ENCODE measurements at places on chromosomes 4 and X. TPM values are rescaled to one million over a fixed set of nuclear protein-coding genes. Genes with fewer than 3 reads are reported as not detected.

GRCh38 chrX:53253293-53254020 lies 27.9 kb downstream of the IQSEC2 start:
- H3K4me3 ChIP-seq = no peak overlapping the region
- peak overlapping the region; percentile 60 for H3K27ac ChIP-seq
- no peaks in the 10 kb centered on the region for H3K27me3 ChIP-seq
- DNase-seq = no peak
- no peaks in the 10 kb centered on the region for H3K36me3 ChIP-seq

DNA sequence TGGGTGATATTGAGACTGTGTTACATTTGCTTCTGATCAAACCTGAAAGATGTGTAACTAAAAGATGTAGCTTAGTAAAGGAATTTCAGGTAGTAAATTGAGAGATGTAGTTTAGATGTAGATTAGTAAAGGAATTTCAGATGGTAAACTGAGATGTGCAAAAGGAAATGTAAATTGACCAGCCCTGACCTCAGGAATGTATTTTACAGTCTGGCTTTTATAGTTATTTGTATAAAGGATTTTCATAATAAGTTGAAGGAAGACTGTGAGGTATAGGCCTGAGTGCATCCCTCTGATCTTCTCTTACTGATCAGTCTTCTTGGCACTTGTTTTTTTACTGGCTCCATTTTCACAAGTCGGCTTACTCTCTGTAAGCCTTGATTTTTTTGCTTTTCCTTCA lies 3.2 kb downstream of the KLHL2 start:
- H3K36me3 ChIP-seq = peaks cover 24% of the 10 kb centered on the region
- H3K4me3 ChIP-seq = peak overlapping the region; percentile 64
- H3K4me1 ChIP-seq = peaks cover 77% of the 10 kb centered on the region
- no peaks in the 10 kb centered on the region for H3K27me3 ChIP-seq
- H3K27ac ChIP-seq = no peak overlapping the region

DNA sequence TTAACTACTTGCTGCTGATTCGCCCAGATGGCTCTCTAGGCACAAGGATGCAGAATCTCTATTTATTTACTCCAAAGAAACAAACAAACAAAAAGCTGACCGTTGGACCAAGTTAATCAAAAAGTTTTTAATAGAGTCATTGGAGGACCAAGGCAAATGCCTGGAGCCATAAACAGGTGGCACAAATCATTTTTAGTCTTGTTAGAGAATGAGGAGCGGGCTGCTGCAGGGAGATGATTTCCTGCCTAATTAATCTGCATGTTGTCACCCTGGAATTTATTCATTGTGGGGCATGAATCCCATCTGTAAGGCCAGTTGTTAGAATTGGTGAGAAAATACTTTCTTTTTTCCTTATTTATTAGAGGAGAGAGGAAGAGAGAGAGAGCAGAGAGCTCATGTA lies 147.4 kb upstream of the GATB start:
- DNase-seq = no peak
- H3K4me3 ChIP-seq = no peak overlapping the region
- peaks cover 5% of the 10 kb centered on the region for H3K4me1 ChIP-seq
- H3K27ac ChIP-seq = no peak overlapping the region
- H3K27me3 ChIP-seq = no peaks in the 10 kb centered on the region

- no peak for DNase-seq
- H3K36me3 ChIP-seq = no peaks in the 10 kb centered on the region
- peaks cover 7% of the 10 kb centered on the region for H3K27me3 ChIP-seq
- no peak overlapping the region for H3K27ac ChIP-seq
- no peaks in the 10 kb centered on the region for H3K4me1 ChIP-seq
- no peak overlapping the region for H3K4me3 ChIP-seq
Observed at GRCh38 chr4:158958489-158959270, 144.2 kb upstream of the RAPGEF2 start.

DNA sequence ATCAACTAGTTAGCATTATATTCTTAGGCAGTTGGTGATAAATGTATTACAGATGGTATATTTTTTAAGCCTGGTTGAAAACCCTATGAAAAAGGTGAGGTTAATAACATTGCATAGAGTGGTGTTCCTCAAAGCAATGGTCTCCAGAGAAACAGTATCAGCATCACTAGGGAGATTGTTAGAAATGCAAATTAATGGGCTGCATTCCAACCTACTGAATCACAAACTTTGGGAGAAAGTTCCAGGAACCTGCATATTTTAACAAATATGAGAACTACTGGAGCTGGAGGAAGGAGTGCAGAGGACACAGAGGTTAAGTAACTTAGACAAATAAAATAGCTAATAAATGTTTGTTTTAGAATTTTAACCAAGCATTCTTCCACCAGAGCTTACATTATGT lies 166.9 kb upstream of the PCDH10 start:
- DNase-seq = no peak
- no peaks in the 10 kb centered on the region for H3K36me3 ChIP-seq
- no peak overlapping the region for H3K27ac ChIP-seq

DNA sequence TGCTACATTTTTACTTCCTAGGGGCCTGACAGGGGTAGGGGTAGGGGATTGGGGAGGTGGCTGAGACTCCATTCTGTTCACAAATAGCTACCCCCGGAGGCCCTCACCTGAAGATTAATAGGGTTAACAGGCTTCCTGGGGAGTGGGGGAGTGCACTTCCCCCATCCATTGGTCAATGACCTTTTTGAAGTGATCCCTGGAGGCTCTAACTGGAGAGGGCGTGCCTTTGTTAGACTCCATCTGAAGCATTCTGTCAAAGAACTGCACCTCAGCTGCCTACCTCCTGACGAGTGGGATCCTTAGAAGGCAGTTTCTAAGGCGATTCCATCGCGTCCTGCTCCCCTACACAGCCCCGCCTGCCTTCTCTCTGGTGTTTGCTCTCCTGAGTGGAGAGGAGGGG lies 10.0 kb upstream of the MTM1 start:
- H3K36me3 ChIP-seq = no peaks in the 10 kb centered on the region
- H3K27ac ChIP-seq = no peak overlapping the region
- DNase-seq = no peak
- no peak overlapping the region for H3K4me3 ChIP-seq

The APEX2 gene
- total RNA-seq = 33.9 TPM

The CD38 gene
- total RNA-seq = 152 TPM

The GABRB1 gene
- total RNA-seq = not detected

The TLR10 gene
- not detected for total RNA-seq

The SLC2A9 gene
- total RNA-seq = 4.5 TPM

The KDR gene
- total RNA-seq = not detected
